A549 (cell line): ENCODE measurements at places on chromosomes 4 and X.

DNA sequence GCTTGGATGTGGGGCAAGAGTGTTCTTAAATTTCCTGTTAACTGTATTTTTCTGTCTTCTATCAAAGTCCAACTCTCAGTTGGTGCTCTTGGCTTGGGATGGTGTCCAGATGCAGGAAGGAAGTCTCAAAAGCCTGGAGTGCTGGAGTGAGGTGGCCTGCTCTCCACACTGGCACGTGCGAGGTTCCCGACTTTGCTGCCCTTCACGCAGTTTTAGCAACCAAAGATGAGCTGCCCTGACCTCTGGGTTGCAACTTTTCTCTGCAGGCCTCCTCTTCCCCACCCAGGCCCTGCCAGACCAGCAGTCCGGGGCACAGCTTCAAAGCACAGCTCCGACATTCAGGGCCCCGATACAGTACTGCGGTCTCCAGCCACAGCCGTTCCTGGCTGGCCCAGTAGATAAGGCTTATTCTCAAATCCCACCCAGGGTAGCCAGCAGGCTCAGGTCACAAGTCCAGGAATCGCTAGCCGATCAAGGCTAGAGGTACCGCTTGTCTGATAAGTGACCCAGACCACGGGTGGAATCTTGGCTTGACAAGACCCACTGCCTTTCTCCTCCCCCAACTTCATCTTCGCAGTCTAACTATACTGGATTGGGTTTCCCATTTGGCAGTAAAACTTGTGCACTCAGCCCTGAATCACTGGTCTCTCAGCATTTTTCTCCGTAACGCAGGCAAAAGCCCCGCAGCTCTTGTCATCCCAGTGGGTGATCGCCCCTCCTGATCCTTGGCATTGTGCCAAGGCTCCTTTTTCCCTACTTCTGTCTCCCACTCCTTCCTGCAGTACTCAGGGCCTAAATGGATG is 21.8 kb upstream of the JADE1 start:
- no peak for DNase-seq

DNA sequence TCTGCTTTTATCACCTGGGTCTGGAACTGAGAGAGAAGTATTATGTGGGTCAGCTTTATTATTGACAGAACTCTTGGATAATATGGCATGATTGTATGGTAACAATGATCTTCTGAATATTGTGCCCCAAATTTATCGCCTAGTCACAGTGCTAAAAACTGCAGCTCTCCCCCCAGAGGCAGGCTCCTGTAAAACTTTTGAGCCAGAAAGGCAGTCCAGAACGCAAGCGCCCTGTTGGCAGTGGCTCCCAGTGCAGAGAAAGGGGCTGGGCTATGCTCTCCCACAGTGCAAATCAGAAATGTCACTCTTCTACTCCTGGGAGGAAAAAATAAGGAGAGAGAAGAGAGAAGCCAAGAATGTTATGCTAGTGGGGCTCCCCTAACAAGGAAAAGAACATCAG is 50.5 kb downstream of the HELT start:
- no peak for DNase-seq

GRCh38 chr4:10083861-10084641 is 32.5 kb downstream of the WDR1 start:
- DNase-seq, result no peak

GRCh38 chrX:46693149-46693548 is 65.8 kb downstream of the SLC9A7 start:
- DNase-seq, result no peak

- no peak for DNase-seq
Measured at GRCh38 chr4:4837316-4837715, 22.1 kb upstream of the MSX1 start.

DNA sequence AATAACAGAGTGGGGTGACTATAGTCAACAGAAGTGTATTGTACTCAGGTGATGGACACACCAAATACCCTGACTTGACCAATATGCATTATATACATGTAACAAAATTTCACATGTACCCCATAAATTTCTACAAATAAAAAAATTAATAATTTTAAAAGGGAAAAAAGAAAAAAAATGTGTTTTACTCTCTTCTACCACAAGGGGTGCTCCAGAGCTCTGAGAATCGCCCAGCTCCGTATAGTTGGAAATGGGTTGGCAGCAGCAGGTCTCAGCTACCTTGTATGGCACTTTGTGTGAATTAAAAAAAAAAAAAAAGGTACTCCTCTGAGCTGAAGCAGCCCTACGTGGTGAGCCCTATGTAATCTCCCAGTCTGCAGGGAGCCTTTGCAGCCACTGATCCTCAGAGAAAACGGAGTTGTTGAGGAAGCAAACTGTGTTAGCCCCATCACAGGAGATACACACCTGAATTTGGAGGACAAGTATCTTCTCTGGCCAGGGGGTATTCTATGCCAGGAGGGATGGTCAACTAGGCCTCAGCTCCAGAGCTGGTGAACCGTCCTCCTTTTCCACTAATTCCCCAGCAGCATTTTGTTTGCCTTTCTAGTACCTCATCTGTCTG is 17.2 kb upstream of the POLA1 start:
- DNase-seq, result peak; percentile 18

- no peak for DNase-seq
Measured at GRCh38 chr4:169084954-169085353, 74.9 kb upstream of the CBR4 start.

GRCh38 chrX:38965888-38966287 is 164.6 kb downstream of the MID1IP1 start:
- DNase-seq, result no peak

- DNase-seq, result no peak
Measured at GRCh38 chr4:18291981-18292380, 270.4 kb upstream of the LCORL start.

GRCh38 chrX:103932133-103932532 is 30.3 kb upstream of the TMSB15B start:
- no peak for DNase-seq

DNA sequence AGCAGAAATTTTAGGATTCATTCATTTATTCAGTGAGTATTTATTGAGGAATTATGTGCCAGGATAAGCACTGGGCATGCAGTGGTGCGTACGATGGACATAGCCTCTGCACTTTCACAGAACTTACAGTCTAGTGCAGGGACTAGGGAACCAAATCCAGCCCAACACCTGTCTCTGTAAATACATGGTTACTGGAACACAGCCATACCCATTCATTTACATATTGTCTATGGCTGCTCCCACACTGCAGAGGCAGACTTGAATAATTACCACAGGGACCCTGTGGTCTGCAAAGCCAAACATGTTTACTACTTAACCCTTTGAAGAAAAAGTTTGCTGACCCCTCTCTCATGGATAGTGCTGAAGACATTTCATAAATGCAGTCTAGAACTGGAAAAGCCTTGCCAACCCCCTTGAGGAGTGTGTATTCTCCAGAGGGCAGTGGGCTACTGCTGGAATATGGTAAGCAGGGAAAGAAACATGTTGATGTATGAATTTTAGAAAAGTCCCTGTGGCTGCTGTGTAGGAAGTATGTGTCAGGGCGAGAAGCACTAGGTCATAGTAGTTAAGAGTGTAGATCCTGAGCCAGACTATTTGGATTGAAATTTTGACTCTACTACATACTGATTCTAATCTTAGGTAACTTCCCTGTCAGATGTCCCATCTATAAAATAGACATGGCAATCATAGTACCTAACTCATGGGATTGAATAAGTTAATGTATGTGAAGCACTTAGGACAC is 75.5 kb downstream of the GALNT7 start:
- no peak for DNase-seq

DNA sequence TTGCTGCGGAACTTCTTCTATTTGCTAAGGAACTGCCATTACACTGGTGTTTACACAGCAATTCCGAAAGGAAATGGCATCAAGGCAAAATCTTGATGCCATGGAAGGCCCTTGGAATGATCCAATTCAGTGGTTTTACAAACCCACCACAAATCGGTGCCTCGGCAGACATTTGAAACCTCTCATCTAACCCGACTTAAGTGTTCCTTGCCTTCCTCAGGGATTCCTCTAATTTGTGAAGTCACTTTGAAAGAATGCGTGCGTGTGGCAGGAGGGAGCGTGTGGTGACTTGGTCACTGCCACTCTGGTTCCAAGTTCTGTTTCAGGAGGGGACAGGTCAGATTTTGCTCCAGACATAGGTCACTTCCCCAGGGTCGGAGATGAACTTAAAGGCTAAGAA is 4.8 kb downstream of the NOP14 start:
- no peak for DNase-seq

- DNase-seq, result no peak
Measured at GRCh38 chr4:108352664-108353308, 184.1 kb upstream of the LEF1 start.

DNA sequence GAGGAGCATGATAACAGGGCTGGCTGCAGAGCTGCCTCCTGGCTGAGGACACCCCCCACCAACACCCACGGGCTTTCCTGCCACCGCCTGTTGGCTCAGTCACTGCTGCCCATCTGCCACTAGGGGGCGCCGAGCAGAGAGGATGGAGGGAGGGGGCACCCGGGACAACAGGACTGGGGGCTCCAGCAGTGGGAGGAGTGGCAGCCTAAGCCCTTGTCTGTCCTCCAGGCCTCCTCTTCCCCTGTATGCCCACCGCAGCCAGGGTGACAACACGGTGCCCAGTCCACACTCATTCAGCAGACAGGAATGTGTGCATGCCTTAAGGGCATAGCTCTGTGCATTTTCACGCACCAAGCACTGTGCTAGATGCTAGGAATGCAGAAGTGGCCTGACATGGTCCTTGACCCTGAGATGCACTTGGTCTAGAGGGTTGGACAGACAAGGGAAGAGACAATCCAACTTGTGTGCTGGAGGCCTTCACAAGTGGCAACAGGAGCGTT is 149.9 kb downstream of the AMMECR1 start:
- DNase-seq, result peak; percentile 32

GRCh38 chrX:107804427-107804826 is 21.2 kb upstream of the MID2 start:
- DNase-seq, result no peak
